ENCODE measurements at places on chromosomes 3 and 15.

GRCh38 chr3:47128137-47128536, 35.8 kb downstream of the SETD2 start:
- no peak for DNase-seq

GRCh38 chr3:157379525-157380140, 57.0 kb upstream of the PTX3 start:
- no peak for DNase-seq

GRCh38 chr3:124592658-124593441, 137.4 kb upstream of the UMPS start:
- DNase-seq, result no peak

DNA sequence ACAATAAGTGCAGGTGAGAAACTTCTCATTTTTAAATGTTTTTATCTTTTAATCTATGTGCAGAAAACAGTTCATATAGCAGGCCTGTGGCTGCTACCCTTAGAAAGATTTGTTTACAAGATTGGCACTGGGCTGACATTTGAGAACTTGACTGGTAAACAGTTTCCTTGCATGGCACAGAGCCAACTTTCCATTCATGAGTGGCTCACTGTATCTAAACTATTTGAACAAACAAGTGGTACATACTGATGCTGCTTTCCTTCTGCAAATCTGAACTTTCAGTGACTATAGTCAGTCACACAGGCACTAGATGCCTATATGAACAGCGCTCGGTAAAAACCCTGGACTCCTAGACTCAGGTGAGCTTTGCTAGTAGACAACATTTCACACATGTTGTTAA, 6.3 kb upstream of the GTPBP8 start:
- peak; percentile 31 for DNase-seq

- no peak for DNase-seq
Measured at GRCh38 chr3:85355572-85355971, 396.8 kb downstream of the CADM2 start.

GRCh38 chr3:41638381-41638780, 323.5 kb downstream of the ULK4 start:
- DNase-seq, result no peak

- no peak for DNase-seq
Measured at GRCh38 chr3:95939235-95939809, 875.1 kb upstream of the EPHA6 start.

- no peak for DNase-seq
Measured at GRCh38 chr3:3192286-3192675, 12.8 kb upstream of the CRBN start.

- no peak for DNase-seq
Measured at GRCh38 chr15:70508561-70509281, 254.6 kb downstream of the UACA start.

GRCh38 chr3:105274536-105274935, 92.2 kb upstream of the ALCAM start:
- DNase-seq, result no peak

- DNase-seq, result no peak
Measured at GRCh38 chr15:83565553-83566159, 88.3 kb upstream of the ADAMTSL3 start.

- DNase-seq, result no peak
Measured at GRCh38 chr3:146550743-146551510, 6.5 kb upstream of the PLSCR1 start.

- DNase-seq, result no peak
Measured at GRCh38 chr3:178100908-178101307, 435.3 kb upstream of the KCNMB2 start.

DNA sequence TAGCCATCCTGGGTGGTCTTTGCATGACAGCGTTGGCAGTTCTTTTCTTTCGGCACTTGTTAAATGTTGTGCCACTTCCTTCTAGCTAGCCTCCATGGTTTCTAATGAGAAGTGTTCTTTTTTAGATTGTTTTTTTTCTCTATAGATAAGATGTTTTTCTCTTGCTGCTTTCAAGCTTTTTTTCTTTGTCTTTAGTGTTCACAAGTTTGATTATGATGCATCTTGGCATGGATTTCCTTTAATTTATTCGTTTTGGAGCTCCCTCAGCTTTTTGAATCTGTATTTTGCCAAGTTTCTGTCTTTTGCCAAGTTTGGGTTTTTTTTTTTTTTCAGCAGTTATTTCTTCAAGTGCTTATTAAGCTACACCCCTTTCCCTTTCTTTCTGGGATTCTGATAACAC, 53.1 kb downstream of the TM2D3 start:
- no peak for DNase-seq

DNA sequence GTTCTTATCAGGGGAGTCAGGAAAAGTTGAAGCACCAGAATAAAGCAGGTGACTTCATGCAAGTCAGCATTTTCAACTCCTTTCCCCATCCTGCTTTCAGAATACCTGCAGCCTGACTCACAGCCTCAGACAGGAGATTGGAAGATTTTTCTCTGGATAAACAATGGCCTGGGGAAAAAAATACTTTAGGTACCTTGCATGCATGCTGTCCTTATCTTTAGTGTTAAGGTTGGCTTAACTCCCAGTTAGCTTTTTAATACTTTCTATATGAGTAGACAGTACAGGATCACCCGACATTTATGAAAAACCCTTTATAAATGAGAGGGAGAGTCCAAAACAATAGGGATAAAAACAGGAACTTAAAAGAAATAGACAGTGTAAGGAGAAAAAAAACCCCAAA, 53.6 kb downstream of the PAK2 start:
- no peak for DNase-seq
